ENCODE measurements at places on chromosomes 11 and 22. TPM values are rescaled to one million over a fixed set of nuclear protein-coding genes. Genes with fewer than 3 reads are reported as not detected.

PLAAT4 gene
- total RNA-seq = 0.38 TPM

DNA sequence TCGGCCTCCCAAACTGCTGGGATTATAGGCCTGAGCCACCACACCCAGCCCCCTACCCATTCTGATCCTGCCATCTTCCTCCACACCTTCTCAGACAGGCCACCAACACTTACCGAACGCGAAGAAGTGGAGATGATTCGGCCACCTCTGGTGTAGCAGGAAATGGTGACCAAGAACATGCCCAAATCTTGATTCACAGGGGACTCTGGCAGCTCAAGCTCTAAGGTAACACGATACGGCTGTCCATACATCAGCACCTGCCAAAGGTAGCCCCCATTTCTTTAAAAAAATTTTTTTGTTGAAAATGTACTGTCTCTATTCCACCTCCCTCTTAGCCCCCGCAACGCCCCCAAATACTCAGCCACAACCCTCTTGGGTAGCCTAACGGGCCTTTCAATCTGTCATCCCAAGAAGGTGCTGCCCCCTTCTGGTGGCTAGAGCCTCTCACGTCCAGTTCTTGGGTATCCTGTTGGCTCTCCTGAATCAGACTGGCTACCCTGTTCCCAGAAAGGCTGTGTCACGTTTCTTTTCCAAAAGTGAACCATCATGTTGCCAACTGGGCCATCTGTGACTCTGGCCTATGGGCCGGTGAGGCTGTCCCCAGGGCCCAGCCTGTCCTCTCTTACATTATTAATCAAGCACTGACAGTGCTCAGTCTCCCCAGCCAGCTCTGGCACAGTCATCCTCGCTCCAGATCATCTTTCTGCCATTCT lies 5.3 kb upstream of the LRRN4CL start:
- DNase-seq = peak; percentile 77

DNA sequence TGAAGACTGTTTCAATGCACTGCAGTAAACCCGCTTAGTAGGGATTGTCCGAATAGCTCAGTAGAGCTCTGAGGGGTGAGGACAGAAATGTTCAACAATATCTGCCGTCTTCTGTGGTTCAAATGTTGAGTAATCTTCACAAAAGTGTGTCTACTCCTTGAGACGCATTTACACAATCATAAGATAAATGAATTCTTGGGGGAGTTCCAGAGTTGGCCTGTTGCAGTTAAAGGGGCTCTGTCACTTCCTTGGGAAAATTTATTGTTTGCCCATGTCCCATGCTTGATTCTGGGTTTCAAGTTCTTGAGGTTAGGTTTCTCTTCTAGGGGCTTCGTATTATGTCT lies 614 bp downstream of the ANO3 start:
- no peak for DNase-seq

- no peak for DNase-seq
Measured at GRCh38 chr11:102622258-102622657, 2.9 kb downstream of the MMP20 start.

- DNase-seq = no peak
Measured at GRCh38 chr11:821512-822371, 3.0 kb downstream of the PNPLA2 start.

DNA sequence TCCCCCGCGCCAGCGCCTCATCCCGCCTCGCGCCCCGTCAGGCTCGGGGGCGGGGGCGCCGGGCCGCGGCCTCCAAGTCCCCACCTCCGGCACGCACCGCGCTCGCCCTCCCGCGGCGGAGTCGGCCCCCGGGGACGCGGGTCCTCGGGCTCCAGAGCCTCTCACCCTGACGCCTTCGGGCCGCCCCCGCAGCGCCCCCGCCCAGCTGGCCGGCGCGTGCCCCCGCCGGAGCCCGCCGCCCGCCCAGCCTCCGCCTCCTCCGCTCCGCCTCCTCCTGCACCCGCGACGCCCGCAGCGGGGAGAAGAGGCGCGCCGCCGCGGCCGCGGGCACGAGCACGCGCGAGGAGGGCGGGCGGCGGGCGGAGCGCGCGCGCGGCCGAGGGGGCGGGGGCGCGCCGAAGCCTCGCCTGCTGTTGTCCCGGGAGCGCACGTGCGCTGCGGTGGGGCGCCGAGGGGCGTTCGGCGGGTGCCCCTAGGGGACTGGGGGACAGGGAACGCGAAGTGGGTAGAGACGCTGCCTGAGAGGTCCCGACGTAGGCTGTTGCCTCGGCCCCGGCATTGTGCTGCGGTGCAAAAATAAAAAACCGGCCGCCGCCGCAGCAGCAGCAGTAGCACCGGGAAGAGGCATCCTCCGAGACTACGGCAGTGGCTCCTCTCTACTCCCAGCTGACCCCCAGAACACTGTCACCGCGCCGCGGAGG lies 87.4 kb upstream of the ARHGAP32 start:
- peak; percentile 71 for DNase-seq

GRCh38 chr11:44178381-44178780 lies 82.9 kb downstream of the EXT2 start:
- DNase-seq = peak; percentile 56

DNA sequence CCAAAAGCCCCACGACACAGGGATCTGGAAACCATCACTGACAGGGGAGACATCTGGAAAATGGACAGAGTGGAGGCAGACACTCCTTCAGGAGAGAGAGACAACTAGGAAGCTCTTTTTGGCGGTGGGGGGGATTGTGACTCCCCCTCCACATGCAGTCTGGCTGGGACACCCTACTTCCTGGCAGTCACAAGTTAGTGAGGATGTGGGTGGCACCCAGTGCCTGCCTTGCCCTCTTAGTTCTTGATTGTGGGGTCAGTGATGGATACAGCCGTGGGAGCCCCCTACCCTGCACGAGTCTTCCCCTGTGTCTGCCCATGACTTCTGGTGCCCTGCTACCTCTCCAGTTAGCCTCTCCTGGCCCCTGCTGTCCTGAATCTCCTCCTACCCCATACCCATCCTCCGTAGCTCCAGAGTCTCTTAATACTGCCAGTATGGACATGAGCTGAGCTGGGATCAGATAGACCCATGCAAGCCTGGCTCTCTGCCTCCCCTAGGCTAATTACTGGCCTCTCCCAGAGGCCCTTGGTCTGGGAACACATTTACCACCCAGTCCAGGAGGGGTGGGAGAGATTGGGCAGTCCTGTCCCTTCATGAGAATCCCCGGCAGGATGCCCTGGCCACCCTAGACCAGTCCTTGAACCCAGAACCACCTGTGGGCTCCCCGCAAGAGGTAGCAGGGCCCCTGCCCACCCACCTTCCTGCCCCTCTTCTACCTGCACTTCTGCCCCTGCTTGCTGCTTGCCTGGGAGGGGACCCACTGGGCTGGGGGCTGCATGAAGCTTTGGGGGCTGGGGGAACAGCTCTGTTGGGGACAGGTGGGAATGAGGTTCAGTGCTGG lies 22.8 kb downstream of the RHBDD3 start:
- no peak for DNase-seq

- no peak for DNase-seq
Measured at GRCh38 chr11:83572581-83573496, 286.7 kb upstream of the CCDC90B start.

DNA sequence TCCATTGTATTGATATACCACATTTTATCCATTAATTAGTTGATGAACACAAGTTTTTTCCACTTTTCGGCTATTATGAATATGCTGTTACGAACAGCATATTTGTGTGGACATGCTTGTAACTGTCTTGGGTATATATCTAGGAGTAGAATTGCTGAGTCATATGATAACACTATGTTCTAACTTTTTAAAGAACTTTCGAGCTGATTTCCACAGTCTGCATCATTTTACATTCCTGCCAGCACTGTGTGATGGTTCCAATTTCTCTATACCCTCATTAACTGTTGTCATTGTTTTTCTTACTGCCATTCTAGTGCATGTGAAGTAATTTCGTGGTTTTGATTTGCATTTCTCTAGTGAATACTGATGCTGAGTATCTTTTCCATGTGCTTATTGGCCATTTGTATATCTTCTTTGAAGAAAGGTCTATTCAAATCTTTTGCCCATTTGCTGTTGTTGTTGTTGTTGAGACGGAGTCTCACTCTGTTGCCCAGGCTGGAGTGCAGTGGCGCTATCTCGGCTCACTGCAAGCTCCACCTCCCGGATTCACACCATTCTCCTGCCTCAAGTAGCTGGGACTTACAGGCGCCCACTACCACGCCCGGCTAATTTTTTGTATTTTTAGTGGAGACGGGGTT lies 7.4 kb upstream of the RCE1 start:
- DNase-seq = no peak

GRCh38 chr11:114447892-114448291 lies 8.6 kb downstream of the REXO2 start:
- DNase-seq = no peak

EIF3F gene
- total RNA-seq = 370 TPM

JAML gene
- not detected for total RNA-seq

DNA sequence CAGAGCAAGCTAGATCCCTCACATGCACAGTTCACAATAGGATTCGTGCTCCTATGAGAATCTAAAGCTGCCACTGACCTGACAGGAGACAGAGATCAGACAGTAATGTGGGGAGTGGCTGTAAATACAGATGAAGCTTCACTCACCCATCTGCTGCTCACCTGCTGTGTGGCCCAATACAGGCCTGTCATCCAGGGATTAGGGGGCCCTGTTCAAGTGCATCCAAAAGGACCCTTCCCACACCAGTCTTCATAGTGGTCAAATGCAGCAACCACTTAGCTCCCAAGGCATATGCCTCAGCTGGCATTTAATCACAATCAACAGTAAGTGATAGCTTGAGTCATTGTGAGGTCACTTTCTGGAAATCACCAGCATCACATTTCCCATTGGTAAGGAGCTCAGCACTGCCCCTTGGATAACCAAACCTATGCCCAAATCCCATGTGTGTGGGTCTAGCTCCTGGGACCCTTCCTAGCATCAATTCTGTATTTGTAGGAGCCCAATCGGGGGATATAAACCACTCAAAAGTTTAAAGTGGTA lies 65.6 kb downstream of the OR4C45 start:
- no peak for DNase-seq

GRCh38 chr11:11427140-11427539 lies 74.1 kb upstream of the CSNK2A3 start:
- DNase-seq = no peak

C22orf31 gene
- total RNA-seq = not detected

RFPL2 gene
- not detected for total RNA-seq

Measured in SJCRH30 (cell line).